ENCODE measurements at places on chromosomes 4 and X. TPM values are rescaled to one million over a fixed set of nuclear protein-coding genes. Genes with fewer than 3 reads are reported as not detected.

Gene CRMP1
- 2.0 TPM for total RNA-seq

- no peak for DNase-seq
- H3K4me1 ChIP-seq, result no peaks in the 10 kb centered on the region
- H3K27ac ChIP-seq, result no peak overlapping the region
- H3K36me3 ChIP-seq, result no peaks in the 10 kb centered on the region
- no peaks in the 10 kb centered on the region for H3K27me3 ChIP-seq
Measured at GRCh38 chr4:43990963-43991362, 457.6 kb downstream of the KCTD8 start.

- H3K36me3 ChIP-seq, result no peaks in the 10 kb centered on the region
- H3K4me3 ChIP-seq, result no peak overlapping the region
- DNase-seq, result no peak
- H3K27me3 ChIP-seq, result no peaks in the 10 kb centered on the region
Measured at GRCh38 chr4:56703378-56703777, 22.3 kb upstream of the HOPX start.

DNA sequence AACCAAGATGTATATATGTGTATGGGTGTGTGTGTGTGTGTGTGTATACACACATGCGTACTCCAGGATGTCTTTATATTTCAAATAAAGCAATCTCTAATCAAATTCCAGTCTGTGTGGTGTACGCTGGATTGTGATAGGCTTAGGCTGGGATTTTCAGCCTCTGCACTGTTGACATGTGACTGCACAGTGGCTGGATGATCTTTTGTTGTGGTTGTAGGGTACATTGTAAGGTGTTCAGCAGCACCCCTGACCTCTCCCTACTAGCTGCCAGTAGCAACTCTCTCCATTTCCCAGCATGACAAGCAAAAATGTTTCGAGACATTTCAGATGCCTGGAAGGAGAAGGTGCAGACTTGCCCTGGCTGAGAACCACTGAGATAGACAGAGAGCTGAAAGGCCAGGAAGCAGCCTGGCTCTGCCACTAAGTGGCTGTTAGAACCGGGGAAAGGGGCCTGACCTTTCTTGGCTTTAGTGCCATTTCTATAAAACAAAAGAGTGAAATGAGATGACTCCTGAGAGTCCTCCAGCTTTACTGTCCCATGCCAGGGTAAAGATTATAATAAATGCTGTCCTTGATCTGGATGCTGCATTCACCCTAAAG lies 10.5 kb downstream of the PGM2 start:
- no peaks in the 10 kb centered on the region for H3K27me3 ChIP-seq
- peaks cover 4% of the 10 kb centered on the region for H3K36me3 ChIP-seq
- peaks cover 3% of the 10 kb centered on the region for H3K4me1 ChIP-seq
- H3K27ac ChIP-seq, result no peak overlapping the region
- DNase-seq, result no peak

DNA sequence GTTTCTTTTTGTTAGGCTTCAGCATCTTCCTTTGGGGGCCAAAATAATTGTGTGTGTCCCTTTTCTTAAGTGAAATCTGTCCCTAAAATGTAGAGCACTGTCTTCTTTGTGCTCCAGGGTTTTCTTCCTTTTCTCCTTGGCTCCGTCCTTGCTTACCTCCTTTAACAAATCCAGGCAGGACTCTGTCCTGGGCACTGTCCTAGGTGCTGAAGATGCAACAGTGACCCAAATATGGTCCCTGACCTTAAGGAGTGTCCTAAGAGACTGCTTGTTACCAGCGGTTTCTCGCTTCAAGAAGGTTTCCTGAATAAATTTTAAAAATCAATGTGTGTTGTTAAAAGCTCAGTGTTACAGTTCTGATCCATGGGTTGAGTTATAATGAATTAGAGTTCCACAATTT lies 471.8 kb downstream of the KCNIP4 start:
- no peak overlapping the region for H3K4me3 ChIP-seq
- no peaks in the 10 kb centered on the region for H3K4me1 ChIP-seq
- no peak for DNase-seq

DNA sequence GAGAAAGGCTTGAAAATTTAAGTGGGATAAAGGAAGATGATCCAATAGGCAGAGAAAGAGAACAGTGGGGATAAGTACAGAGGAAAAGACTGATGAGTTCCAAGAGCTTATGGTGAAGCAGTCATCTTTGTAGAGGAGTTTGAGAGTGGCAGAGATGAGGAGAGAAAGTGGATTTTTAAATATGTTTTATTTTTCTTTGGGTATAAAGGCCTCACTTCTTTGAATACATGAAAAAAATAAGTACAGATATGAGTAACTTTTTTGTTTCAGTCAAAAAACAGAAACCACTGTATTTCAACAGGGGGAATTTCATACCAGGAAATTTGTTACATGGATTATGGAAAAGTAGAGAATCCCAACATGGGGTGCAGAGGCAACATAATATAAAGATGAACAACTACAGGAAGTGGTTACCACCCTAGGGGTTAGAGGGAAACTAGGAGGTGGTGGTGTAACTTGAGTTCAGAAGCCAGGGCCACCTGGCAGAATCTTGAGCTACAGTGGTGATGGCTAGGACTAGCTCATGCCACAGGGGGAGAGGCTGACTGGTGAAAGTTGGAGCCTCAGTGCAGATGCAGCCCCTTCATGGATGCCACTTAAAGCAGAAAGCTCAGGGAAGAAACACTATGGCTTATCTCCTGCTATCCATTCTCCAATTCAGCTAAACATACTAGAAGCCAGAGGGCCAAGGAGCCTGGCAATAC lies 3.4 kb upstream of the CYBB start:
- H3K27me3 ChIP-seq, result no peaks in the 10 kb centered on the region
- no peak overlapping the region for H3K4me3 ChIP-seq
- no peaks in the 10 kb centered on the region for H3K36me3 ChIP-seq
- no peaks in the 10 kb centered on the region for H3K4me1 ChIP-seq

- H3K4me3 ChIP-seq, result peak within 1 kb of the TSS; percentile 58
- no peaks in the 10 kb centered on the region for H3K36me3 ChIP-seq
- H3K4me1 ChIP-seq, result no peaks in the 10 kb centered on the region
- H3K27ac ChIP-seq, result no peak within 1 kb of the TSS
Measured at GRCh38 chr4:153759407-153760316, at the start of gene RNF175. RNF175 (minus strand) TSS chr4:153760024; CDS start chr4:153759862, 162 bp downstream.

DNA sequence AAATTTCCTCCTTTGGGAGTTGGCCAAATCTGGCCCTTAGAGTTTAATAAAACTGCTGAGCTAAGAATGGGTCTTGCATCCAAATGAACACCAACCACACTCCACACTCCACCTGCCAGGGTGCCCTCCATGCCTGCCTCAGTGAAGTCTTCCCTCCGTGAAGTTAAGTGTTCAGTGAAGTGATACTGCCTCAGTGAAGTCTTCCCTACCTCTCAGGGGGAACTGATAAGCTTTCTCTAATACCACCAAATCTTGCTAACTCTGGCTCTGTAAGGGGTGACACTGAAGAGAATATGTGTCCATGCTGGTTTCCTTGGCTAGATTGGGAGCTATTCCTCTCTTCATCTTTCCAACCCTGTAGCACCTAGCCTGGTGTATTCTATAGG lies 27.9 kb downstream of the MED28 start:
- H3K27ac ChIP-seq, result no peak overlapping the region
- no peaks in the 10 kb centered on the region for H3K36me3 ChIP-seq
- no peaks in the 10 kb centered on the region for H3K27me3 ChIP-seq
- no peaks in the 10 kb centered on the region for H3K4me1 ChIP-seq
- no peak overlapping the region for H3K4me3 ChIP-seq

GRCh38 chr4:22339491-22339890 lies 176.4 kb downstream of the ADGRA3 start:
- H3K27me3 ChIP-seq, result no peaks in the 10 kb centered on the region
- no peak for DNase-seq
- H3K4me1 ChIP-seq, result no peaks in the 10 kb centered on the region
- H3K27ac ChIP-seq, result no peak overlapping the region

- H3K36me3 ChIP-seq, result no peaks in the 10 kb centered on the region
- no peaks in the 10 kb centered on the region for H3K4me1 ChIP-seq
Measured at GRCh38 chr4:29277381-29277780, 1442.8 kb upstream of the PCDH7 start.

- no peak overlapping the region for H3K27ac ChIP-seq
- no peak for DNase-seq
- no peaks in the 10 kb centered on the region for H3K27me3 ChIP-seq
- H3K4me1 ChIP-seq, result no peaks in the 10 kb centered on the region
Measured at GRCh38 chrX:129825746-129826505, 17.8 kb downstream of the ZDHHC9 start.

DNA sequence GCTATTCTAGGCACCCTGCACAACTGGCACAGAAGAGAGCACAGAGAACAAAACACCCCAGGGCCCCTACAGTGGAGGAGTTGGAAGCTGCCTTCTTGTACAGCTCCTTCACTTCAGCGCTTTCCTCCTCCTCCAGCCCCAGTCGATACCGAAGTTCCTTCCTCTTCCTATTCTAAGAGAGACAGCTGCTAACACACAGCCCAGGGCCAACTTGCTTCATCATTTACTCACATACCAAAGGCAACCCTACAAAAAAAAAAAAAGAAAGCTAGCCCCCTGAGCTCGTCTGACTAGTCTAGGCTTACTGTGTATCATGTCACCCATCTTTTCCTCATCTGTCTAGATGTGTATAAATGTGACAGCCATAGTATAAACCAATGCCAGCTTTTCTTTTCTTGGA lies 64.5 kb downstream of the MID1 start:
- no peaks in the 10 kb centered on the region for H3K27me3 ChIP-seq
- DNase-seq, result no peak
- H3K27ac ChIP-seq, result no peak overlapping the region
- H3K4me3 ChIP-seq, result no peak overlapping the region

DNA sequence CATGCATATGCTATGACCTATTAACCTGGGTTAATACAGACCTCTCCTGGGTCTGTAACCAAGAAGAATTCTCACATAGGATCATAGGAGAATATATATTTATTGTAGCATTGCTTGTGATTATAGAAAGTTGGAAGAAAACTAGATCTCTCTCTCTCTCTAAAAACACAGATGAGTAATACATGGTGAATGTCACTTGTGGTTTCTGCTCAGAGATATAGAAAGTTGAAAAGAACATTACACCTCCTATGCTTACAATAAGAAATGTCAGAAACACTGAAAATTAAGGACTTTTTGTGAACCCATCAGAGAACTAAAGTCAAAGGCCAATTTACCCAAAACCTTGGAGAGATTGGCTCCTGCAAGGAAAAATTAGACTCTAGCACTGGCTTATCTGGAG lies 1389.5 kb downstream of the FAM133A start:
- no peaks in the 10 kb centered on the region for H3K36me3 ChIP-seq
- no peak for DNase-seq
- H3K27ac ChIP-seq, result no peak overlapping the region
- no peaks in the 10 kb centered on the region for H3K27me3 ChIP-seq
- H3K4me1 ChIP-seq, result no peaks in the 10 kb centered on the region

GRCh38 chr4:180156684-180157083 lies 2086.5 kb upstream of the TENM3 start:
- no peak overlapping the region for H3K27ac ChIP-seq
- no peaks in the 10 kb centered on the region for H3K27me3 ChIP-seq
- H3K36me3 ChIP-seq, result no peaks in the 10 kb centered on the region
- H3K4me1 ChIP-seq, result no peaks in the 10 kb centered on the region
- no peak overlapping the region for H3K4me3 ChIP-seq
- no peak for DNase-seq

DNA sequence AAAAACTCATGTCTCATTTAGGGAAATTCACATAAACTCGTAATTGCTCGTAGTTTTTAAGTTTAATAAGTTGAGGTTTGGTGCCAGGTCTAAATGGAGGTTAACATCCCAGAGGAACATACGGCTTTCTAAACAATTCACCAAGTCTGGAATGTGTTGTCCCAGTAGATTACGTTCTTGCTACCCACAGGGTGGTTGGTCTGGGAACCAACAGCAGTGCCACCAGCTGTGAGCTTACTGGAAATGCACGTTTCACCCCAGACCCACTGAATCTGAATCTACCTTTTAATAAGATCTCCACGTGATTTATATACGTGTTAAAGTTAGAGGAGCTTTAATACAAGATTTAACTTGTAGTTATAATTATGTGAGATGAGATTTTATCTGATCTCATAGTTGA lies 134.3 kb downstream of the BMPR1B start:
- H3K36me3 ChIP-seq, result no peaks in the 10 kb centered on the region
- H3K4me1 ChIP-seq, result peaks cover 9% of the 10 kb centered on the region
- H3K27ac ChIP-seq, result peak overlapping the region; percentile 44
- no peak for DNase-seq
- no peak overlapping the region for H3K4me3 ChIP-seq

DNA sequence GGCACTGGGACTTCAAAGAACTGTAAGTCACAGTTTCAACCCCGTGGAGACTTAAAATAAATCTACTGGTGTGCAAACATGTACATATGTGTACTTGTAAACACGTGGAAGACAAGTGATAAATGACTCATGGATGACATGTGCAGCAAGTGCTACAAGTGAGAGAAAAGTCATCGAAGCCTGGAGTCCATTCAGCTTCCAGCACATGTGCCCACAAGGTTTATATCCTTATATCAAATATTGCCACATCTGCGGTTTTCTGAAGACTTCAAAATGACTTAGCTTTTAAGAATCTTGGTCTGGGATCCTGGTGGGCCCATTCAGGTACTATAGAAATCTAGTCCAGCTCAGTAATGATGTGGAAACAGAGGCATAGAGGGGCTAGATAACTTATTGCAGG lies 33.0 kb upstream of the TTC29 start:
- no peaks in the 10 kb centered on the region for H3K36me3 ChIP-seq
- no peak overlapping the region for H3K4me3 ChIP-seq
- H3K4me1 ChIP-seq, result no peaks in the 10 kb centered on the region
- H3K27me3 ChIP-seq, result no peaks in the 10 kb centered on the region
- no peak for DNase-seq

DNA sequence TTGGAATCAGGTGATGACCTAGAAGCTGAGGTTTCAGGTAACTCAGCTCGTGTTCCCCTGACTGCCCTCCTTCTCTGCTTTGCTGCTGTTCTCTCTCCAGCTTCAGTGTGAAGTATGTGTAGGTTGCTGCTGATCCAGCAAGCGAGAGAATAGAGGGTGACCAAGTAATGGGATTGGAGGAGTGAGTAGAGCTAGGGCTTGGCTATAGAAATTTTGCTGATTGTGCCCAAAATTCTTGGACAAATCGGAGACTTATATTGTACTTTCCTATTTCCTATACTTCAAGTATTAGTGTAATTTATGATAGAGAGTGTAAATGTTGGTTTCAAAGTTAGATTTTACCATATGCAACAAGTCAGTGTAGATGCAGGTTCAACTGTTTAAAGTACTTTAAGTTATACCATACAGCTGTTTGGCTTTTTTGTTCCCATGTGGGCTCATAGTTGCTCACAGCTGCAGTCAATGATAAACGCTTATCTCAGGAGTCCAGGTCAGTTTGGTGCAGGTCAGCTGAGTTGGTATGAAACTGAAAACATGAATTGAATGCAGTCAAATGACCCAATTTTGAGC lies 48.0 kb downstream of the RAPGEF2 start:
- no peak overlapping the region for H3K4me3 ChIP-seq
- H3K4me1 ChIP-seq, result no peaks in the 10 kb centered on the region
- H3K36me3 ChIP-seq, result no peaks in the 10 kb centered on the region
- H3K27me3 ChIP-seq, result no peaks in the 10 kb centered on the region
- no peak overlapping the region for H3K27ac ChIP-seq

DNA sequence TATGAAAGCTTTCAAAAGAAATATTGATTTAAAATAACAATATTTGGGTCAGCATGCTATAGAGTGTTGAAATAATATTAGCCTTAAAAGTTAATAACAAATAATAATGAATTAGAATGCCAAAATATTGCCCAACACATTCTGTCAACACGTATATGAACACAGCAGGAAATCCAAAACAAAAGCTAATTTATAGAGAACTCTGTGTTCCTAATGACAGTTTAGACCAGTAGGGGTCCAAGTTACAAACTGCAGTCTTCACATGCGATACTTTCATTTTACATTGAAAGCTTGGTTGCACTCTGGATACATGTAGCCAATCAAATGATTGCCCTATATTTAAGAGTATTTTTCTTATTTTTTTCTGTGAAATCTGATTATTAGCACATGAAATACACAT lies 274.4 kb downstream of the DCTD start:
- H3K27ac ChIP-seq, result no peak overlapping the region
- DNase-seq, result no peak
- no peaks in the 10 kb centered on the region for H3K27me3 ChIP-seq
- H3K4me1 ChIP-seq, result no peaks in the 10 kb centered on the region
- no peak overlapping the region for H3K4me3 ChIP-seq
